ENCODE measurements at places on chromosomes 7 and 10. TPM values are rescaled to one million over a fixed set of nuclear protein-coding genes. Genes with fewer than 3 reads are reported as not detected.

DNA sequence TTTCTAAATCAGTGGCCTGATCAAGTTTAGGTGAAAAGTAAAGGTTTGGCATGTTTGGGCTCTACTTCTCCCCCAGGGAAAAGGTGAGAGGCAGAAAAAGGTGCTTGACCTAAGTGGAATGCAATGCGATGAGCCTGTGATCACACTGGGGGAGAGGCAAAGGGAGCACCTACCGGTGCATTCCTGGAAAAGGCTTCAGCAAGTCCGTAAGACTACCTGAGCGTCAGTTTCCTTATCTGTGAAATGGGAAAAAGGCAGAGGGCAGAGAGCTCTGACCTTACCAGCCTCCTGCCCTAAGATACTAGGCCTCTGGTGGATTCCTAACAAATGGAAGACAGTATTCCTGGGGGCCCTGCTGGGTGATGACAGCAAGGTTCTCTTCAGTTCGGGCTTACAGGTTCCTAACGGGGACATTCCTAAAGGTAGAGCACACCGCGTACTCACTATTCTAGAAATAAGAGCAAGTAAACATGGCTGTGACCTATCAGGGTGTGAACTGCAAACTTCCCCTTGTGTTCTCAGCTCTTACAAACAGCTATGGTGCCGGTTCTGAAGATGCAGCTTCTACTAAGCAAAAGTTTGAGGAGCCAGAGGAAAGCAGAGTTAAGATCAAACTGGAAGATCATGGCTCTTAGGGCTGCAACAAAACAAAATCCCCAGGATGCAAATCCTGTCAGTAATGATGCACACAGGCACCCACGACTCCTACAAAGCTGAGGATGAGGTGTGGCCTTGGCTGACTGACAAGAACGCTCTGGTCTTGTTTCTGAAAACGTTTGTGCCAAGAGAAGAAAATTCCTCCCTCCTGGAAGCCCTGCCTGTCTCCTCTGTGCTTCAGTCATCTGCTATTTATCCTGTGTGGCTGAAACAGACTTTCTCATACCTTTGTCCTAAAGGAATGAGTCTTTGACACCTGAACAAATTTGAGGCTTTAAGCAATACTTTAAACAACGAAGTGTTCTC is 13.3 kb upstream of the ACSL5 start:
- no peak for DNase-seq
- peaks cover 31% of the 10 kb centered on the region for H3K4me1 ChIP-seq
- H3K4me3 ChIP-seq: no peak overlapping the region
- no peaks in the 10 kb centered on the region for H3K27me3 ChIP-seq
- no peaks in the 10 kb centered on the region for H3K36me3 ChIP-seq
- H3K27ac ChIP-seq: peak overlapping the region; percentile 56

DNA sequence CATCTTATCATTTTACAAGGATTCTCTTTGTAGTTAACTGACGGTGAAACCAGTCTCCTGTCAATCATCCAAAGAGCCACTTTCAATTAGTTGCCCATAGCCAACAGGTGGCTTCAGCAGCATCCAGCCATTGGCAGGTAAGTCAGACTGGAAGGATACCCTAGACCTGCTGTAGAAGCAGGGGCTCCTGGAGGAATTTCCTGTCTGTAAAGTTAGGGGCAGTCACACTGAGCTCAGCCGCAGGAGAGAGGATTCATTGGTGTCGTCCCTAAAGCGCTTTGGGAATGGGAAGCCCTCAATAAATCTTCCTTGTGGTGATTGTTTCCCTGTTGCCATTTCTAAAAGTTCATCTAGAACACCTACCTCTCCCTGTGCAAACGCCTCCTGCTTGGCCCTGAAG is 140.4 kb downstream of the CELF2 start:
- H3K27me3 ChIP-seq: no peaks in the 10 kb centered on the region

DNA sequence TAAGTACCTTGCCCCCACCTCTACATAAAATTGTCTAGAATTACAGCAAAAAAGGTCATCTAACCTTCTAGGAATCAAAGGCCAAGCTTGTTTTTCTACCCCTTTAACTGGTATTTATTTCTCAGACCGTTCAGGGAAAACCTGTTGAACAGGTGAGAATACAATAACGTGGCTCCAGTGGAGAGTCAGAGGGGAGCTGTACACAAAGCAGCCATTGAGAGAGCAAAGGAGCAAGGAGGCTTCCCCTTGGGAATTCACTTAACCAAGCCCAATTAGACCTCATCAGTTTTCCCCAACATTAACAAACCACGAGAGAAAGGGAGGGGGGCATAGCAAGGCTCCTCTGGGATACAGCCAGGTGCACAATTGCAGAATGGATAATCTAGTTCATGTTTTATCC is 101.9 kb downstream of the ELMO1 start:
- H3K27ac ChIP-seq: no peak overlapping the region
- DNase-seq: no peak
- no peak overlapping the region for H3K4me3 ChIP-seq
- H3K27me3 ChIP-seq: no peaks in the 10 kb centered on the region
- H3K4me1 ChIP-seq: no peaks in the 10 kb centered on the region
- H3K36me3 ChIP-seq: no peaks in the 10 kb centered on the region

Gene ANKRD7
- total RNA-seq: not detected

GRCh38 chr10:88389456-88389855 is 193.7 kb downstream of the RNLS start:
- no peaks in the 10 kb centered on the region for H3K27me3 ChIP-seq
- H3K4me1 ChIP-seq: no peaks in the 10 kb centered on the region
- no peak overlapping the region for H3K4me3 ChIP-seq
- no peak for DNase-seq
- no peak overlapping the region for H3K27ac ChIP-seq
- no peaks in the 10 kb centered on the region for H3K36me3 ChIP-seq

DNA sequence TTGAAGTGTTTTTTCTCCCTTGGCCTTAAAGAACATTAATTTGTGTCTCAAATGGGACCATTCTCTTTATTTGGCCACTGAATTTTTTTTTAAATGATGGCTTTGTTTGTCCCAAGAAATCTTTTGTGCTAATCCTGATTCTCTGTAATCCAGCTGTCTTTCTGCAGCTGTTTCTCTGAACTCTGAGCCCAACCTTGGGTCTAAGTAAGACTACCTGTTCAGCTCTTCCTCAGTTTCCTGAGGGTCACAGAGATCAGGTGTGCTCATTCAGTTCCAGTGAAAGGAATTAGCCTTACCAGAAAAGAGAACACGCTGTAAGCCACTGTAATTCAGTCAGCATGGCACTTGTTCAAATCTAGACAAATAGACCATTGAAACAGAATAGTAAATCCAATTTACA is 94.2 kb downstream of the ANKIB1 start:
- H3K27me3 ChIP-seq: no peaks in the 10 kb centered on the region
- H3K4me3 ChIP-seq: no peak overlapping the region
- peaks cover 7% of the 10 kb centered on the region for H3K4me1 ChIP-seq
- DNase-seq: no peak
- H3K27ac ChIP-seq: no peak overlapping the region

Gene PDIA4
- total RNA-seq: 411 TPM

DNA sequence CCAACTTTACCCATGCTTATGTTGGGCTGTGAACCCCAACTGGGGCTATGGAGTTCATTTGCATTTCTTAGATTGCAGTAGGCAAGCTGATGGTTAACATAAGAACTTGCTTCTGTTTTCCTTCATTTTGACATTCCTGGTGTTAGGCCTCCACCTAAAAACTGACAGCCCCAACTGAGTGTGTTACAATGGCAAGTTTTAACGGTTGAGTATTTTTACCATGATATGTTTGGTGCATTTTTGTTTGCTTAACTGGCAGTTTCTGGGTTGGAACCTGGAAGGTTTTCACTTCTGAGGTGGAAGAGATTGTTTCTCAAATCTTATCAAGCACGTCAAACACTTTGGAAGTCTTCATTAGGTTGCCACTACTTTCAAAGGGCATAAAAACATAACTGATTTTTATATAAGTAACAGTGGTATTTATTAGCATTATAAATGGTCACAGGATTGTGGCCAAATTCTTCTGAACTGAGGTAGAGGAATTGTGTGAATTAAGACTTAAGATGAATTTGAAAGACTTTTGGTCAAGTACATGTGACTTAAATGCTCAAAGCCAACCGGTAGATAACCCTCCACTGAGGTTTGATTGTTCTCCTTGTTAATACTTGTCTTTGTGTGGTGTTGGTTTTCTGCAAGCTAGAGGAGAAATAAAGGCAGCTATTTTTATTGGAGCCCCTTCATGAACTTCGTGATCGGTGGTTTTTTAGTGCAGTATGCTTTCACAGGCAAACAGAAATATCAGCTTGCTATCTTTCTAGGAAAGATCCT is 2.8 kb downstream of the BMI1 start:
- no peak overlapping the region for H3K27ac ChIP-seq
- H3K4me1 ChIP-seq: peaks cover 53% of the 10 kb centered on the region
- DNase-seq: no peak
- H3K27me3 ChIP-seq: peaks cover 6% of the 10 kb centered on the region

- no peak for DNase-seq
- no peak overlapping the region for H3K4me3 ChIP-seq
- H3K27ac ChIP-seq: no peak overlapping the region
- H3K27me3 ChIP-seq: no peaks in the 10 kb centered on the region
- no peaks in the 10 kb centered on the region for H3K36me3 ChIP-seq
These were observed 74.3 kb upstream of the ASAH2 start for GRCh38 chr10:50325449-50326171.

Gene OPN1SW
- not detected for total RNA-seq

Gene NUP205
- 27.5 TPM for total RNA-seq

DNA sequence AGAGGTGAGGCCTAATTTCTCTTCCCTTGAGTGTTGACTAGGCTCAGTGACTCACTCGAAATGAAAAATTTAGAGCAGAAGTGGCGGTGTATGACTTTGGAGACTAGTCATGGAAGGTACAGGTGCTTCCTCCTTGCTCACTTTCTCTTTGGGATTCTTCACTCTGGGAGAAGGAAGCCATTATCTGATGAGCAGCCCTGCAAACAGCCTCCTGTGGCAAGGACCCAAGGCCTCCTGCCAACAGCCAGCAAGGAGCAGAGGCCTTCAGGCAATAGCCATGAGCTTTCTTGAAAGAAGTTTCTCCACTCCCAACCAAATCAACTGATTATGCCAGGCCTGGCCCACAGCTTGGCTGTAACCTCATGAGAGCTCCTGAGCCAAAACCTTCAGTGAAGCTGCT is 369.6 kb upstream of the VWC2 start:
- H3K4me3 ChIP-seq: no peak overlapping the region
- peaks cover under 1% of the 10 kb centered on the region for H3K27me3 ChIP-seq
- no peaks in the 10 kb centered on the region for H3K4me1 ChIP-seq
- H3K27ac ChIP-seq: no peak overlapping the region
- no peaks in the 10 kb centered on the region for H3K36me3 ChIP-seq

DNA sequence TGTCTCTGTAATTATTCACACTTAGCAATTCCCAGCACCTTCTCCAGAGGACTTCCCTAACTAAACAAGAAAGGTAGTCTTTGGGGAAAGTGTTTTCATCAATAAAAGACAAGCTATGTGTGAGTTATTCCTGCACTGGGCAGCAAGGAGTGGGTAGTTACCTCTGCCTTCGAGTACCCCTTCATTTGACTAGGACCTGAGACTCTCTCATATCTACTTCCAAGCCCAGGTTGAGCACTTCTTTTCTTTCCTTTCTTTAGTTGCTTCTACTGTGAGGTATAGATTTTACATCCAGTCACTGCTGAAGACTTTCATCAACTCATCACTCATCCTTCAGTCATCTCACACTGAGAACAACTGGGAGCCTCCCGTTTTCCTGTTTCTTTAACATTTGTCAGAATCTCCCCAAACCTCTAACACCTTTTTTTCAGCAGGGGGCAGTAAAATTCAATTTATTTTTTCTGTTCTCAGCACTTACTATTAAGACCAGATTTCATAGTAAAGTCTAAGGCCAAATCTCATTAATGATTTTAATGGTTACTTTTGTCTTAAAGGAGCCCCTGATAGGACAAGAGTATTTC is 80.1 kb upstream of the PRSS1 start:
- no peak overlapping the region for H3K27ac ChIP-seq
- H3K4me3 ChIP-seq: no peak overlapping the region
- no peaks in the 10 kb centered on the region for H3K4me1 ChIP-seq
- no peak for DNase-seq

- no peaks in the 10 kb centered on the region for H3K27me3 ChIP-seq
- H3K27ac ChIP-seq: no peak overlapping the region
- peaks cover 33% of the 10 kb centered on the region for H3K4me1 ChIP-seq
- peak overlapping the region; percentile 90 for H3K4me3 ChIP-seq
- no peak for DNase-seq
These were observed 31.1 kb downstream of the SKIDA1 start for GRCh38 chr10:21494191-21495001.

DNA sequence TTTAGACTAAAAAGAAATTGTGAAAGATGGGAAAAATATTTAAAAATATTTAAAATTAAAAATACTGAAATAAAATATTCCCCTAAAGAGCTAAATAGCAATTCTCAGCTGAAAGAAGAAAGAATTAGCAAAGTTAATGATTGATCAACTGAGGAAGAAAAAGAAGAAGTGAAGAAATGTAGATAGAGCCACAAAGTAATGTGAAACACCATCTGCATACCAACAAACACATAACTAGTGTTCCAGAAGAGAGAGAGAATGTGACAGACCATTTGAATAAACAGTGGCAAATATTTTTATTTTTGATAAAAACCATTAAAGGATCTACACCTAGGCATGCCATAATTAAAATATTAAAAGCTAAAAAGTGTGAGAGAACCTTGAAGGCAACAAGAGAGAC is 784.5 kb upstream of the ZWINT start:
- no peak overlapping the region for H3K4me3 ChIP-seq
- no peak for DNase-seq
- no peaks in the 10 kb centered on the region for H3K36me3 ChIP-seq
- H3K27me3 ChIP-seq: no peaks in the 10 kb centered on the region
- no peaks in the 10 kb centered on the region for H3K4me1 ChIP-seq
- H3K27ac ChIP-seq: no peak overlapping the region

DNA sequence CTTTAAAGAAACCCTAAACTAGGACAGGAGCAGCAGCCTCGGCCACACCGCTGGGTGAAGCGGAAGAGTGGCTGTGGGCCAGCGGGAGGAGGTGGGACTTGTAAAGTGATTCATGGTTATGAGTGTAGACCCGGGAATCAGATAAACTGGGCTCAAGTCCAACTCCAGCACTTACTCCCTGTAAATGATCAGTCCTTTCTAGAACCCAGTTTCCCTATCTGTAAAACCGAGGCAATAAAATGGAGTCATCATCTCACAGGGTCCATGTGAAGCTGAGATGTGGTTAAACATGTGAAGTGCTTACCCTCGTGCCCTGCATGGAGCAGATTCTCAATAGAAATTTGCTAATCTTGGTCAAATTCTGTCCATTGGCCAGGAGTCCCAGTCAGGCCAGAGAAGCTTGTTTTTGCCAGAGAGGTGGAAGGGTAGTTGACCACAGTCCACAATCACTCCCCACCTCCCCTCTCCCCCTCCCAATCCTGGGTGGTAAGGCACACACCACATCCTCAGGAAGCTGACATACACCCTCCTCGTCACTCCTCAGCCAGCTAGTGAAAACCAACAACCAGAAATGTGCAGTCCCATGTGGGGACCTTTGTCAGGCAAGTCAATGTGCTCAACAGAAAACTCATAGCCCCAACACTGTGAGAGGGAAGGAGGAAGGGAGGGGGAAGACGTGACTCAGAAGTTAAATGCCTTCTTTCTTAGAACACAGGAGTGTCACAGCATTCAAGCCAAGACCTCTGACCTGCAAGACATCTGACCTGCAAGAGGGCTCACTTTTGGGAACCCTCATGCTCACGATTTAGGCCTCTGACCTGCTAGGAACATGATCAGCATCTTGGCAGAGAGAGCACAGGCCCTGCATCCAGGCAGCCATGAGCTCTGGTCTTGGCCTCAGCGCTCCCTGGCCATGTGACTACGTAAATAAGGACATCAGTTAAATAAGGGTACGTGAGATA is 145.1 kb downstream of the PLXNA4 start:
- no peak for DNase-seq
- peaks cover 35% of the 10 kb centered on the region for H3K4me1 ChIP-seq
- no peaks in the 10 kb centered on the region for H3K27me3 ChIP-seq
- H3K27ac ChIP-seq: peak overlapping the region; percentile 81
- no peaks in the 10 kb centered on the region for H3K36me3 ChIP-seq

All from chondrocyte (in vitro differentiated cells).